ENCODE measurements at places on chromosomes 7 and 10.
A peak's percentile ranks its signal among the peaks of the same experiment; 100 is the strongest.

DNA sequence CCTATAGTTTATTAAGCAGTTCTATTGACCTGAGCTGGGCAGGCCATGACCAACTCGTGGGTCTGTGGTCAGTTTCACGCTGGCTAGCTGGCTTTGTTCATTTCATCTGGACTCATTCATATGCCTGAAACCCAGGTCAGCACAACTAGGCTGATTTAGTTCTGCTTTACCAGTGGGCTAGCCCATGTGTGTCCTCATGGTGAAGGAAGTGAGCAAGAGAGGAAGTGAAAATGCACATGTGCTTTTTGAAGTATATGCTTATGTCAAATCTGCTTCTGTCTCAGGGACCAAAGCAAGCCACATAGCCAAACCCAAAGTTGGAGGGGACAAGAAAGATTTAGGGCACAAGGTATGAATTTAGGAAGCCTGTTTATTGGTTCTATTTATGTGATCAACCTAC lies 154.5 kb downstream of the RNF133 start:
- no peak for DNase-seq

DNA sequence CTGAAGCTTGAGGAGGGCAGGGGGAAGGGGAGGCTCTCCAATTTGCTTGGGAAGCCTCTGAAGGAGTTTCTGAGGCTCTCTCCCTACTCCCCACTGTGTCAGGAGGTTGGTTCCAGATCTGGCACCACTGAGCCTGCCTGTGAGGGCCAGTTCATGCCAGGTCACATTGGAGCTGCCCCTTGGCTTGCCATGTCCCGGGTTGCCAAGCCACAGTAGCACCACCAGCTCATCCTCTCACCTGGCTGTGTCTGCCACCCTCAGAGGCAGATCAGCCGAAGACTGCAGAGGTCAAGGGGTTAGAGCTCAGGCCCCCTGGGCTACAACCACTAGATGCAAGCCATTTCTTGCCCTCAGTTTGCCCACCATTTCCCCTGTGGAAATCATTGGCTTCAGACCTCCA lies 3.1 kb downstream of the C10orf71 start:
- no peak for DNase-seq

- no peak for DNase-seq
Observed at GRCh38 chr10:43970717-43971116, 322.0 kb upstream of the ZNF32 start.

- DNase-seq, result no peak
Observed at GRCh38 chr7:55563596-55564325, 8.5 kb downstream of the VOPP1 start.

GRCh38 chr7:130614449-130614848 lies 54.1 kb downstream of the COPG2 start:
- no peak for DNase-seq

GRCh38 chr7:81519886-81520285 lies 250.0 kb downstream of the HGF start:
- no peak for DNase-seq

- no peak for DNase-seq
Observed at GRCh38 chr7:117858712-117859111, 14.5 kb downstream of the CTTNBP2 start.

DNA sequence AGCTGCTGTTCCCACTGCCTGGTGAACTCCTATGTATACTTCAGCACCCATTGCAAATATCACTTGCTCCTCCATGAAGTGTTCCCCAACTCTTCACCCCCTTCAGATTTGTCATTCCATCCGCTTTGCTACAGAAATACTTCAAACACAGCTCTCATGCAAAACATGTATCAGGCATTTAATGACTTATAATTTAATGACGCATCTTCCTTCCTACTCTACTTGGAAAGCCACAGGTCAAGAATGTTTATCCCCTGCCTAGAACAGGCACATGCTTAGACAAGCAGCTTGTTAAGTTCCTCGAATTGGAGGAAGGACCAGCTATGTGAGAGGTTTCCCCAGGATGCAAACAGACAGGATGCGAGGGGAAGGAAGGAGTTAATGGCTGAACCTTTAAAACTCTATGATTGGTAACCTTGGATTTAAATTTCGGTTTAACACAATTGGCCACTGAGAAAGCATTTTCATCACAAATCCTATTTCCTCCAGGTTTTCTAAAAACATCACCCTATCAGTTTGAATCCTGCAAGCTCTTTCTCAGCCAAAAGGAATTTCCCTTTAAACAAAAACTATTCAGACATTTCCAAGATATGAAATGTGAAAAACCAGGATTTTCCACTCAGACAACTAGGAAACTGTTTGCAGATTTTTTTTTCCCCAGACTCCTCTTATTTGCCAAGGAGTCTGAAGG lies 11.5 kb downstream of the CREB3L2 start:
- no peak for DNase-seq

GRCh38 chr10:124150189-124150806 lies 56.9 kb upstream of the CHST15 start:
- DNase-seq, result no peak

- DNase-seq, result no peak
Observed at GRCh38 chr10:22710139-22710745, 4.1 kb downstream of the PIP4K2A start.

- no peak for DNase-seq
Observed at GRCh38 chr10:120486671-120487205, 29.7 kb downstream of the PLPP4 start.

DNA sequence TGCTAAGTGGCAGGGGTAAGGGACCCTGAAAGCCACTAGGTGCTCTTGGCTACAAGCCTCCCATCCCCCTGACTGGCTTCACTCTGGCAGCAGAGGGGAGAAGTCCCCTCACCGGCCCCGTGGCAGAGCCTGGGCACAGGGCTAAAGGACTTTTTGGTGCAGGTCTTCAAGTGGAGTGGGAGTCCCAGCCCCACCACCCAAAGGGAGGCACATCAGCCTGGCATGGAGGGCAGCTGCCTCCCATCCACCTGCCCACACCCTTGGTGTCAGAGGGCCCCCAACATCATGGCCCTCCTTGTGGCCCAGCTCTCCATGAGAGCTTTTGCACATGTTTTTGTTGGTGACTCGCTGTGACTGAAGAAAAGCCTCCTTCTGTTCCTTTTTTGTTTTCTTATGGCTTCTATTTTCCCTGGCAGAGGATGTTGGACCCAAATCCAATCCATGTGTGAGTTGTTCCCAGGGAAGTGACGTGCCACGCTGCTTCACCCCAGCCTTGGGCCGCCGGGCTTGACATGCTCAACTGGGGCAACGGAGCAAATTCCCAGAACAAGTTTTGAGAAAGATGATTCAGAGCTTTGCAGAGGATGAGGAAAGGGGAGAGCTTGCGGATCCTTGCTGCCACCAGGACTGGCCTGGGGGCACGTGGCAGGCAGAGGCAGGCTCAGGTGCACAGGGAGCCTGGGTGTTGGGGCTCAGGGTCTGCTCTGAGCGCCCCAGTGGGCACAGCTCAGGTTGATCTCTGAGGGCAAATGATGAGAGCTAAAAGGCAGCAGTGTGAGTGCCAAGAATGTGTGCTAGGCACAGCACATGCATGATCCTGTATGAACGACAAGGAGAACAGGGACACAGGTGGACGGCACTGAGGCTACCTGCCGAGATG lies 1.9 kb upstream of the AEBP1 start:
- no peak for DNase-seq

DNA sequence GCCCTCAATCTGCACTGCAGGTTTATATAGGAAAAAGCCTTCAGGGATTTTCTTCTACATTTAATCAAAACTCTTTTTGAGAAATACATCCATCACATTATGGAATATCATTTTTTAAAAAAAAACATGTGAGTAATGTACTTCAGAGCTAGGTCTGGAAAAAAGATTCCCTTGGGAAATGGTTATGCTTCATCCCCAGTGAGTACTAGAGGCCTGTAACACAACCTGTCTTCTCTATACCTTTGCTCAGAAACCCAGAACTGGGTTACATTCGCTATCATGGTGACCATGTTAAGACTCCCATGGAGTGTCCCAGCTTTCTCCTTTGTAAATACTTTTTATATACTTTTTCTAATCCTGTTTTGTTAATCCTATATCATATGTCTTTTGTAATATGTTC lies 186.9 kb downstream of the LRRTM3 start:
- no peak for DNase-seq

GRCh38 chr10:99532687-99533495 lies at the start of gene NKX2-3:
Gene NKX2-3 (plus strand): TSS chr10:99532942. CDS start chr10:99533132, 190 bp downstream.
- DNase-seq, result no peak

DNA sequence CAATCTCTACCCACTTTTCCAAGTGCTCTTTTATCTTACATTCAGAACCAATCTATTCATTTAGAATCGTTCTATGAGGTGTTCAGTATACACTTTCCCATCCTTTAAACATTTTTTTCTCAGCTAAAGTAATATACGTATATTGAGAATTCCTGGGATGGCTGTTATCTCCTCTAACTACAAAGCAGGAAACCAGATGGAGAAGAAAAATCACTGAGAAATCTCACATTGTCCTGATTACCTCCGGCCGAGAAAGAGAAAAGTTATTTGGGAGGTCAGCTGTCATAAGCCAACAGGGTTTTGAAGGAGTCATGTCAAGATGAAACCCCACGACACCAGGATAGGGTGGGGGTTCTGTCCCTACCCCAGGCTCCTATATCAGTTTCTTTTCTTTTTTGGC lies 99.2 kb upstream of the KDM7A start:
- DNase-seq, result no peak

- no peak for DNase-seq
Observed at GRCh38 chr10:5585517-5586206, 60.9 kb downstream of the CALML3 start.

DNA sequence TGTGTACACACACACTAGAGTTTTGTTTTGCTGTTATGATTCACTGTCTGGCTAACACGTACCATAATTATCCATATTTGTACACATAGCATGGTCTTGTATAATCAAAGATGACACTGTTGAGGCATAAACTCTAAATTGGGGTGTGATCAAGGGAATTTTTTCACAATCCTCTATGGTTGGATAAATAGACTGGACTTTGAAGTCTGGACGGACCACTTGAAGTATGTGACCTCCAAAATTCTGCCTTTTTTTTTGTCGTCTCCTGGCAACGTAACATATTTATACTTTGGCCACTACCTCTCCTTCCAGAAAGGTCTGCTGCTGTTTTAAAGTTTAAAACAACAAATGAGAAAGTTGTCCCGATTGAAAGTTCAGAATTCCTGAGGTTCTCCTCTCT lies 193.4 kb downstream of the CACNB2 start:
- no peak for DNase-seq

DNA sequence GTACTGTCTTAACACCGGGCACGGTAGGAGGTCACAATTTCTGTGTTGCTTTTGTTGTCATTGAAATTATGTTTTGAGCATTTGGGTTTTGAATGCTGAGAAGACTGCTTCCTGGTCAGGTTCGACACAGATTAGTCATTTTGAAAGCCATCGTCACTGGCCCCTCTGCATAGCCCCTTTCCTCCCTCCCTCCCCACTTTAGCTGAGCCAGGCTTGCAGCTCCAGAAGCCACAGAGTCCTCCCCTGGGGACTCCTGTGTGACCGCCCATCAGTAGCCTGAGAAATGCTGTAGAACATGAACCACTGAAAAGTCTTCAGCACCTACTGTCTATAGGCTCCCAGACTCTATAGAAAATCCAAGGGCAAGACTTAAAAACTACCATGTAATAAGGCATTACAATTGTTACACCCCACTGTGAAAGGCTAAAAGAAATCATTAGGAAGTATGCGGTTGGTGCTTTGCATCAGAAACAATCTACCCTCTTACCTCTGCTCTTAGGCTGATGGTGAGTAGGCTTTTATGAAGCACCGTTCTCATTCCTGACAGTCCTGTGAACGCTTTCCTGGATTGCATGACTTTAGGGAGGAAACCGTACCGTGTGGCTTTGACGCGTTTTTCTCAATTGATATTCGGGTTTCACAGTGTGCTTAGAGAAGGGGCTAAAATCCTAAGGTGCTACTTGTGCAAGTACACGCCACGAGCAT lies 24.8 kb downstream of the JCAD start:
- DNase-seq, result no peak

- DNase-seq, result peak; percentile 40
Observed at GRCh38 chr10:43409385-43410109, 561 bp upstream of the HNRNPF start.

DNA sequence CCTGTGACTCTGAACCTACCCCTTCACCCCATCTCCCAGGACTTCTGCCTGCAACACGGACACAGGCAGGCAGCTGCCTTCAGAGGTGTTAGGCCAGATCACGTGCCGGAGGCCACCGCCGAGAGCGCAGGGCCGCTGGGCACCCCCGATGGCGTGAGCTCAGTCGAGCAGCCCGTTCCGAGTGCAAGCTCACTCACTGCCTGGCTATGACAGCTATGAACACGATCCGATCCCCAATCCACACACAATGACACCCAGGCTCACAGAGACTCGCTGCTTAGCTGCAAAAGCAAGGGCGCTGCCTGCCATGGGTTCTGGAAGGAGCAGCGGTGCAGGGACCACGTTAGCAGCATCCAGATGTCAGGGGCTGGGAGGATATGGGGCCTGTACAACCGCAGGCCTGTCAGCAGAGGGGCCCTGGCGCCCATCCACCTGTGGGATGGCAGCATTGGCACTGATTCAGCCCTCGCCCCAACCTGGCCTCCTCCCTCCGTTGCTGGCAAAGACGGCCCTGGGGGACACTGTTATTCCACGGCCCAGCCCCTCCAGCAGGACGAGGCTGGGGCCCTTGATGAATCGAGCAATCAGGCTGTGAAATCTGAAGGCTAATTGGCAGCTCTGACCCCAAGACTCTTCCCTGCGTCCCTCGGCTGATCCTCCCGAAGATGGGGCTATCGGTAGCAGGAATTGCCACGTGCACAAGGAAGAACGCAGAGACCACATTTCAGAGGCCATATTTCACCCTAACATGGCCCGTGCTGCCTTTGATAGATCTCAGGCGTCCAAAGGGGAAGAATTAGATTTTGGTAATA lies 230.1 kb downstream of the ELFN1 start:
- DNase-seq, result no peak

GRCh38 chr10:130421909-130422308 lies 285.7 kb downstream of the GLRX3 start:
- DNase-seq, result no peak

GRCh38 chr10:70565556-70566514 lies 36.7 kb downstream of the PRF1 start:
- DNase-seq, result no peak

DNA sequence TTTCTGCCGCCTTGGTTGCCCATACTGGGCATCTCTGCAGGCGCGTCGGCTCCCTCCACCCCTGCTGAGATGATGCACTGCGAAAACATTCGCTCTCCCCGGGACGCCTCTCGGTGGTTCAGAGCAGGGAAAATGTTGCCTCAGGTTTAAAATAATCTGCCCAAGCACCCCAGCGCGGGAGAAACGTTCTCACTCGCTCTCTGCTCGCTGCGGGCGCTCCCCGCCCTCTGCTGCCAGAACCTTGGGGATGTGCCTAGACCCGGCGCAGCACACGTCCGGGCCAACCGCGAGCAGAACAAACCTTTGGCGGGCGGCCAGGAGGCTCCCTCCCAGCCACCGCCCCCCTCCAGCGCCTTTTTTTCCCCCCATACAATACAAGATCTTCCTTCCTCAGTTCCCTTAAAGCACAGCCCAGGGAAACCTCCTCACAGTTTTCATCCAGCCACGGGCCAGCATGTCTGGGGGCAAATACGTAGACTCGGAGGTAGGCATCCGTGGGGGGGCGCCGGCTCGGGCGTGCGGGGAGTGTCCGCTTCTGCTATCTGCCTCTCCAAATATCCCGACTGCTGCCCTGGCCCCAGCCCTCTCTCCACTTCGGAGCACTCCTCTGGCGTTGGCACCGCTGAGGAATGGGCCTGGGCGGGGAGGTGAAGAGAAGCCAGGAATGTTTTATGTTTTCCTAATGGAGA lies at the start of gene CAV1:
Gene CAV1 (plus strand): TSS at position 428 of the 689 bp plus-strand sequence. CDS start 27 bp downstream, at position 455.
- DNase-seq, result peak; percentile 5

Data from stimulated activated CD4-positive, alpha-beta T cell treated with anti-CD3 and anti-CD28 coated beads, Interleukin-15, amount 100 ng/mL, for 1 hour (primary cell).